ENCODE measurements at places on chromosomes 12 and 14.

DNA sequence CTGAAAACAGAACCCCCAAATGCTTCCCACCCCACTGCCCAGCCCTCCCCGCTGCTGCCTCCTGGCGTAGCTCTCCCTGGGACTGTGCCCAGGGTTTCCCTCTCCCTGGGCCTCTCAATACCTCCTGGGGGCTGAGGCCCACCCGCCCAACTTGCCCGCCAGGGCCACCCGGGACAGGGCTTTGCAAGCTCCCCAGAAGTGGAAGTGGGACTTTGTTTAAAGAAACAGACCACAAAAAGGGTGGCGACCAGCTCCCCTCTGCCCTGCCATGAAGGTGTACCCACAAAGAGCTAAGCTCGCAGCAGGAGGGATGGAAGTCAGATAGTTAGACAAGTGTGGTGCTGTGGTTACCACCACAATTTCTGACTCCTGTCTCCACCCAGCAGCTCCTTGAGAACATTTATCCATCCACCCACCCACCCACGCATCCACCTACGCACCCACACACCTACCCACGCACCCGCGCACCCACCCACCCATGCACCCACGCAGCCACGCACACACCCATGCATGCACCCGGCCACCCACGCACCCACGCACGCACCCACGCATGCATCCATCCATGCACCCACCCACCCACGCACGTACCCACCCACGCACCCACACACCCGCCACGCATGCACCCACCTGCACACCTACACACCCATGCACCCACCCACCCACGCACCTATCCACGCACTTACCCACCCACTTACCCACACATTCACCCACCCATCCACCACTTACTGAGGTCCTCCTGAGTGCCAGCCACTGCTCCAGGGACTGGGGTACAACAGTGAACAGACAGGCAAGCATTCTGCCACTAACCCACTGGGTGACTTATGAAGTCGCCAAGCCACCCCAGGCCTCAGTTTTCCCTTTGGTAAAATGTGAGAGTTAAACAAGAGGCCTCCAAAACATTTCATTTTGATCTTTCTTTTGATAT, 127.3 kb downstream of the SCARB1 start:
- no peak for DNase-seq

DNA sequence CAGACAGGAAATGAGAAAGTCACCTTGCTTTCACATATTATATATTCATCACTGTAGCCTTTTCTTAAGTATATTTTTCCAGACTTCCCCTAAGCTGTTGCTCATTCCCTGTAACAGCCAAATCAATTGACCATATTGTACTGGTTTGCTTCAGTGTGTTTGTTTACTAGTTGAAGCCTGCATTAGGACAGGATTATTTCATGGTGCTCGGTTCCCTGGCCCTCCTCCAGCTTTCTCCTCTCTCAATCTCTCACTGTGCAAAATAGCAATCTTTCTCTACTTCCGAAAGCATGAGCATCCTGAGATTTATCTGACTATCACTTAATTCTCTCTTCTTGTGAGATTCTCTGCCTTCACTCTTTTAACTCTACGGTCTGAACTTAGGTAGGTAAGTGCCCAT, 2.4 kb downstream of the SLC35F4 start:
- no peak for DNase-seq

DNA sequence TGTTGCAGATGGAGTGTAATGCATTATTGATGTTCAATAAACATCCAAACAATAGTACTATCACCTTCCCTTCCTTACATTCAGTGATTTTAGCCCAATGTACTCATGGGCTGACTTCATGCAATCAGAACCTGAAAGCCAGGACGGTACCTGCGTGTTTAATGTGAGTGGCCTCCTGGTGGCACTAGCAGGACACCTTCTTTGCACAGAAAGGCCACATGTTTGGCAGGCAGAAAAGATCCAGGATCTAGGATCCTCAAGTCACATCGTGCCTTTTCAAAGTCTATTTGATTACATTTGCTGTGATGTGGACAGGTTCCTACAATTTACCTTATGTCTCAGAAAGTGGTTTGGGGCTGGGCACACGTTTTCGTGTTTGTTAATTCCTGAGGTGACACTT, 82.9 kb downstream of the NEDD1 start:
- DNase-seq: no peak

- peak; percentile 72 for DNase-seq
Observed at GRCh38 chr14:68911594-68912227, 67.4 kb downstream of the ACTN1 start.

Measured in CD4-positive, alpha-beta T cell treated with Interleukin-15 for 1 hour (primary cell).